HCT116 (cell line): ENCODE measurements at places on chromosomes 7 and 10. TPM values are rescaled to one million over a fixed set of nuclear protein-coding genes. Genes with fewer than 3 reads are reported as not detected.
A peak's percentile ranks its signal among the peaks of the same experiment; 100 is the strongest.

DNA sequence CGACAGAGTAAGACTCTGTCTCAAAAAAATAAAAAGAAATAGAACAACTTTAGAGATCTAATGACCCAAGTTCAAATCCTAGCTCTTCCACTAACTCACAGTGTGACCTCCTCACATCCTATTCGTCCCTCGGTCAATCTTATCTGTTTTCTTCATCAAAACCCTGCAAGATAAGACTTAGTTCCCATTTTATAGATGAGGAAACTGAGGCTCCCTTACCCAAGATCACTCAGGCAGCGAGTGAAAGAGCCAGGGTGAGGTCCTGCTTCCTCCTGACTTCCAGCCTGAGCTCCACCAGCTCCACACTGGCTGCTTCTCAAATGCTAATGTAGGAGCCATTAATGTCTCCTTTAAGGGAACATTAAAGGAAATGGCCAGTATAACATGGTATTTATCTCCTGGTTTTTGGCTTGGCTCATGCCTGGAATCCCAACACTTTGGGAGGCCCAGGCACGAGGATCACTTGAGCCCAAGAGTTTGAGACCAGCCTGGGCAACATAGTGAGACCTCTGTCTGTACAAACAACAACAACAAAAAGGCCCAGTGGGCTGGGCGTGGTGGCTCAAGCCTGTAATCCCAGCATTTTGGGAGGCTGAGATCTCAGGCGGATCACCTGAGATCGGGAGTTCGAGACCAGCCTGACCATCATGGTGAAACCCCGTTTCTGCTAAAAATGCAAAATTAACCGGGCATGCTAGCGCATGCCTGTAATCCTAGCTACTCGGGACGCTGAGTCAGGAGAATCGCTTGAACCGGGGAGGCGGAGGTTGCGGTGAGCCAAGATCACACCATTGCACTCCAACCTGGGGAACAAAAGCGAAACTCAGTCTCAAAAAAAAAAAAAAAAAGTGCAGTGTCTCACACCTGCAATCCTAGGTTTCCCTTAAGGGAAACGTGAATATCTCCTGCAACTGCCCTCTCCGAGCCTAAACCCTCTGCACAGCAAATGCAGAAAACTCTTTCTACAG is 3.4 kb upstream of the RHBDD2 start:
- no peak for DNase-seq

DNA sequence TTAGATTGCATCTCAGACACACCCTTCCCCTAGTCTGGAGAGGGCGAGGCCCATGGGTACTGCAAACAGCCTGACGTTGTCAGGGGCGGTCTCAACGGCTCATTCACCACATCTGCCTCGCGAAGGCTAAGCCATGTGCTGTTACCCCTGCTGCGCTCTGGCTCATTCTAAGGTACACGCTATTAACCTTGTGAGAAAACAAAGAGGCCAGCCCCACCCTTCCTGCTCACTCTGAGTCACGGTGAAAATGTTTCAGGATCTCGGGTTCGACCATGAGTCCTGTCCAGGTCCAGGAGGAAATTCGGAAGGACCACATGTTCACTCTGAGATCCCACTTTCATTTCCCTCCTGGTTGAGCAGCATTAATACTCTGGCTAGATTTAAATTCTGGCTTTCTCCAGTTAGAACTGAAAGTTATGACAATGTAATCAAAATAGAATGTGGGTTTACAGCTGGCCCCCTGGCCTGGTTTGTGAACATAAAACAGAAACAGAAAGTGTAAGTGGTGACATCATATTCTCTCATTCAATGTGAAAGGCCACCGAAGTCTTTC is 55.2 kb downstream of the EGFR start:
- DNase-seq, result peak; percentile 95

Gene PTPN20
- not detected for total RNA-seq

Gene GBX1
- 0.86 TPM for total RNA-seq

DNA sequence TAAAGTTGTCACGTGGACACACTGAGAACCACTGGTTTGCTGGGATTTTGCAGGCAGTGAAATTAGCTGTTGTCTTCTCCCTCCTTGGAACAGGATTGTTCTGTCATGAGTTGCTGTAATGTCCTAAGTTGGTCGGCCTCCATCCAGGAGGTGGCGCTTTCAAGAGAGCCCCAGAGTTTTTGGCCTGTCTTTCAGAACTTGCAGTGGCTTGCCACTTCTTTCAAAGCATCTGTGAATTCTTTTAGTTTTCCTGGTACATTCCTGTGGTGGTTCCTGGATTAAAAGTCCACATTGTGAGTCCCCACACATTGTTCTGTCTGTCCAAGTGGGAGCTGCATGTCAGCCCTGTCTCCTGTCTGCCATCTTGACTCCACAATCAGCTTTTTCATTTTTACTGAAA is 133.8 kb downstream of the PON1 start:
- no peak for DNase-seq

Gene SPDYE9
- total RNA-seq, result not detected

- DNase-seq, result no peak
Observed at GRCh38 chr10:126208726-126209302, 179.5 kb downstream of the ADAM12 start.

DNA sequence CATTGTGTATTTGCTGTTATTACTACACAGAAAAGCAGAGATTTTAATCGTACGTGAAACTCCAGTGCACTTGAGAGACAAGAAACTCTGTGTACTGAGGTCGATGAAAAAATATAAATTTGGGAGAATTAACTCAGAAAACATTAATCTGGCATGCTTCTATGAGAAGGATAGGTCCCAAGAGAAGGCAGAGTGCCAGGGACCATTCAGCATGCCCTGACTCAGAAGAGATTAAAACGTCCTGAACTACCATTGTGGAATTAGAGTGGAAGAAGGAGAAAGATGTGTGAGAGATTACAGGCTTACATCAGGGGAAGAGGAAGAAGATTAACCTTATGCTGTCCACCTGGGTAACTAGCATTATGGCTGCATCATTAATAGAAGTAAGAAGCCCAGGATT is 72.4 kb downstream of the REEP3 start:
- DNase-seq, result no peak
